ENCODE measurements at places on chromosomes 7 and 10. TPM values are rescaled to one million over a fixed set of nuclear protein-coding genes. Genes with fewer than 3 reads are reported as not detected.

DNA sequence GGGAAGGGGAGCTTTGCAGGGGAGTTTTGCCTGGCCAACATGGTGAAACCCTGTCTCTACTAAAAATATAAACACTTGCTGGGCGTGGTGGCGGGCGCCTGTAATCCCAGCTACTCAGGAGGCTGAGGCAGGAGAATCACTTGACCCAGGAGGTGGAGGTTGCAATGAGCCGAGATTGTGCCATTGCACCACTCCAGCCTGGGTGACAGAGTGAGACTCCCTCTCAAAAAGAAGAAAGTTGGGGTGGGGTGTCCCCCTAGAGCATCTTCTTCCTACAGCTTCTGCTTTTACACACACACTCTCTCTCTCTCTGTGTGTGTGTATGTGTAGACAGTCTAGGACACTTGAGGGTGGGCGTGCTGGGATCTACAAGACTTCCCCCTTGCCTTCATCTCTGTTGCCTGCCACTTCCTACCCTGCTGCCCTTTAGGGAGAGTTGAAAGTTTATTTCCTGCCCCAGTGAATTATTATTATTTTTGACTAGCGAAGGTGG, 21.7 kb downstream of the PLAU start:
- no peak for DNase-seq

- DNase-seq, result no peak
These were observed 472.0 kb upstream of the AKR1E2 start for GRCh38 chr10:4353964-4354363.

VIPR2 gene
- not detected for total RNA-seq

DNA sequence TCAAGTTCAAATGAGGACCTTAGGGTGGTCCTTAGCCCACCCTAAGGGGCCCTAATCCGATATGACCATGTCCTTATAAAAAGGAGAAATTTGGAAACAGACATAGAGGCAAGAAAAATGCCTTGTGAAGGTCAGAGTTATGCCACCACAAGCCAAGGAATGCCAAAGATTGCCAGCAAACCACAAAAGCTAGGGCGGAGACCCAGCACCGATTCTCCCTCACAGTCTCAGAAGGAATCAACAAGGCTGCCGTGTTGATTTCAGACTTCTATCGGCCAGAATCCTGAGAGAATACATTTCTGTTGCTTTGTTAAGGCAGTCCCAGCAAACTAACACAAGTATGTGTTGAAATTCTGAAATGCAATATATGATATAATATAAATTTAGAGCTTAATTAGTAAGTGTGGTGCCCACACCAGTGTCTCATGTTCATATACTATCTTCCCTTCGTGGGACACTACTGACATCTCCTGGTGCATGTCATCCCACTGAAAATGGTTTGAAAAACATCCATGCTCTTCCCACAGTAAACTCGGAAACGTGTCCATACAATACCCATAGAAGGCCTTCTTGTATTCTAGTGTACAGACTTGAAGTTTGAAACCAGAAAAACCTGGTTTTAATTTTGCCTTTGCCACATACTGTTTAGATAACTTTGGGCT, 349.0 kb downstream of the TNS3 start:
- no peak for DNase-seq

DNA sequence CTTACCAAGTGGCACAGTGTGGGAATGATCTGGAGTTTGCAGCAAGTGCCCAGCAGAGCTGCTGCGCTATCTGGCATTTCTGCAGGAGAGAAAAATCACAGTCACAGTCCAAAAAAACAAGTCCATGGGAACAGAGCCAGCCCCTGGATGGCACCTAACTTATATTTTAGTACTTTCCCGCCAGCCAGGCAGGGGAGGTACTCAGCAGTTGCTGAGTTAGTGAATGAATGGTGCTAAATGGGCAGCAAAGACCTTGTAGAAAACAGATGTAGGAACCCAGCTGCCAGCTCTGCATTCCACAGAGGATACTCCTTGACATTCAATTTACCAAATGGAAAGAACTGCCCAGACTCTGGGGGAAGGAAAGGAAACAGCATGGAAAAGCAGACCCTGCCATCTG, 54.5 kb downstream of the GSDME start:
- DNase-seq, result no peak

DNA sequence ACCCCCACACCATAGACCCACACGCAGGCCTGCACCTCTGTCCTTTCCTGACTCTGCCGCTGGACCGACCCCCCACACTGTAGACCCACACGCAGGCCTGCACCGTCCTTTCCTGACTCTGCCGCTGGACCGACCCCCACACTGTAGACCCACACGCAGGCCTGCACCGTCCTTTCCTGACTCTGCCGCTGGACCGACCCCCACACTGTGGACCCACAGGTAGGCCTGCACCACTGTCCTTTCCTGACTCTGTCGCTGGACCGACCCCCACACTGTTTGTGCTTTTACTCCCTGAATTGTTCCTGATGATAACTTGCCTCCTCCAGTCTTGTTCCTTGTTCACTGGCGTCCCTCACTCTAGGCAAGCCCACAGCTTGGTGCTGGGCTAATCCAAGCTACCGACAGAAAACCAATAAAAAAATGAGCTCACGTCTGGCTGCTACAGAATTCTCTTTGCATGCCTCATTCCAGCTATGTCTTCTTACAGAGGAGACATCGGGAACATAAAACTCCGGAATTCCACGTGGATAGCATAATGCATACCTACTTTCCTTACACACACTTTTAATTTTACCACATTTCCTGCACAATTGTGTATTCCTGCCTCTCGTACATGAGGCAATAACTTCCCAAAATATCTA, 494.3 kb downstream of the PTPRN2 start:
- DNase-seq, result no peak

CTAGE8 gene
- total RNA-seq, result 1.9 TPM

DNA sequence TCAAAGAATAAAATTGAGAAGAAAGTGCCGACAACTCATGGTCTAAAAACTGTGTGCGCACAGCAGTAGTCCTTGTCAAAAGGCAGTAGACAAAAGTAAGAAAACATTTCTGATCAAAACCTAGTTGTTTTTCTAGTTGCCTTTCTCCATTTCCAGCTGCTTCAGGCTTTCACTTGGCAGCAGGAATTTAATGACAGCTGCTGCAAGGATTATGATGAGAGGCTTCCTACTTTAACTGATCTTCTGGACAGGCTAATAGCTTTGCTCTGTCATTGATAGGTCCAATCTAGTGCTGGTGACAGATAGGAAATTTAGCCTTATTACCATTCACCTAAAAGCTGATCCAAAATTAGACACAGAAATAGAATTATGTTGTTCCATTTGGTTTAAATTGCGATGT, 110.7 kb upstream of the SEMA3C start:
- DNase-seq, result no peak

GRCh38 chr7:121505021-121505420, 108.9 kb upstream of the FAM3C start:
- DNase-seq, result no peak

DNA sequence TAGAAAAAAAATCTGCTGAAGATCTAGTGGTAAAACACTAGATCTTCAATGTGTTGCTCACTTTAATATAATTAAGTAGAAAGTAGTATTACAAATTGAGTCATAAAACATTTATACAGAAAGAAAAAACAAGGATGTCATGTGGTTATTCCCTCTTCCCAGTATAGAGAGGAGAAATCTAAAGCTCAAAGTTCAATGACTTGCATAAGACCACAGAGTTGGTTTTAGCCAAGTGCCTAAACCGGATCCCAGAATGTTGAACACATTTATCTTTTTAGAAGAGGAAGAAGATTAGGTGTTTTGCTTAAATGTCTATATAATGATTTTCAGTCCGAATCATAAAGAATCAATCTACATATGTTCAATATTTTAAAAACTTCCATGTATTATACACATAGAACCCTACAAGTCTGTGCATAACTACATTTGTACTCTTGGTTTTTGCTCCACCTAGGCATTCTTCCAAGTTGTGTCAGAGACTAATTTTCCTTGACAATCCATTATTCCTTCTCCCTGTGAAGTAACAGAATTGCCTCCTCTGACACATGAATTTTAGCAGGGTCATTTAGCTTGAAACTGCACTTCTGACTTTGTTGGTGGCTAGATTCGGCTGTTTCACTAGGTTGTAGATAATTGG, 389.2 kb downstream of the MAGI2 start:
- DNase-seq, result no peak

ARHGEF35 gene
- 6.8 TPM for total RNA-seq

NCF1 gene
- total RNA-seq, result 2.5 TPM

CFAP58 gene
- 0.41 TPM for total RNA-seq

DNA sequence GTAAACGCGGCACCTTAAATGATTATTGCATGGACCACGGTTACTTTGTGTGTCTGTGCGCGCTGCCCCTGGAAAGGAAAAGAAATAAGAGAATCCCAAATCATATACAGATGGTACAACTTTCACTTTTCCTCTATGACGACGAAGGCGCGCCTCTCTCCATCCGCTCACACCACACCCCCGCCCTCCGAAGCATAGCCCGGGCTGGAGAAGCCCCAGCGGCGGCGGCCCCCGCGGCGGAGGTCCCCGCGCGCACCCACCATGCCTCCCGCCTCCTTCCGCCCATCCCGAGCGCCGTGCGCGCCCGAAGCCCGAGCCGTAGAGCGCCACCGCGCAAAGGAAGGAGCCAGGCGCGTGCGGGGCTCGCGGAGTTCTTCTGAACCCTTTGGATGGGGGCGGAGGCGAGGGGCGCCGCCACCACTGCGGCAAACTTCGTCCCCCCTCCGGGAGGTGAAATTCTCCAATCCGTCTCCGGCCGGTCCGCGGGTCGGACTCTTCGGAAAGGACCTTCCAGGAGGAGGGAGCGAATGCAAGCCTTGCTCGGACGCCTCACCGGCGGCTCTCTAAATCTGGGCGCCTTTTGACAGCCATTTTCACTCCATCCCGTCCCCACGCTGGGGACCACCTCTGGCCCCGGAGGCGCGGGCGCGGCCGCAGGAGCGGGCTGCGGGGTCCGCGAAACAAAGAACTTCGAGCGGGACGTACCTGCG, 588 bp downstream of the GLI3 start:
- DNase-seq, result peak; percentile 24

TRA2A gene
- 102 TPM for total RNA-seq

DNA sequence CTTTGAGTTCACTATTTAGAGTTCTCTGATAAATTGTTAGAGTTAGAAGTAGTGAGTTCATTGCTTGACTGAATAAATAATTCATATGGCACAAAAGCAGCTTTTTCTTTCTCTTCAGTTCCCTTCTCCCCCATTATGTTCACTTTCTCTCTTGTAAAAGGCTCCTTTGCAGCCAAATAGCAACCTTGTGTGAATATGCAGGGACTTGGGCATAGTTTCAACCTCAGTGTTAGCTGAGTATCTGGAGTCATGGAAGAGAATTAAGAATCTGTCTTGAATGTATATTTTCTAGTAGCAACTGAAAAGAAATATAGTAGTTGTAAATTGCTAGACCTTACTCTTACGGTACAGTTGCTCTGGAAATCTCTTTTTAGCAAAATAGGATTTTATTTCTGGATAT, 31.9 kb downstream of the ZEB1 start:
- DNase-seq, result no peak

AGAP5 gene
- total RNA-seq, result 6.7 TPM

DNA sequence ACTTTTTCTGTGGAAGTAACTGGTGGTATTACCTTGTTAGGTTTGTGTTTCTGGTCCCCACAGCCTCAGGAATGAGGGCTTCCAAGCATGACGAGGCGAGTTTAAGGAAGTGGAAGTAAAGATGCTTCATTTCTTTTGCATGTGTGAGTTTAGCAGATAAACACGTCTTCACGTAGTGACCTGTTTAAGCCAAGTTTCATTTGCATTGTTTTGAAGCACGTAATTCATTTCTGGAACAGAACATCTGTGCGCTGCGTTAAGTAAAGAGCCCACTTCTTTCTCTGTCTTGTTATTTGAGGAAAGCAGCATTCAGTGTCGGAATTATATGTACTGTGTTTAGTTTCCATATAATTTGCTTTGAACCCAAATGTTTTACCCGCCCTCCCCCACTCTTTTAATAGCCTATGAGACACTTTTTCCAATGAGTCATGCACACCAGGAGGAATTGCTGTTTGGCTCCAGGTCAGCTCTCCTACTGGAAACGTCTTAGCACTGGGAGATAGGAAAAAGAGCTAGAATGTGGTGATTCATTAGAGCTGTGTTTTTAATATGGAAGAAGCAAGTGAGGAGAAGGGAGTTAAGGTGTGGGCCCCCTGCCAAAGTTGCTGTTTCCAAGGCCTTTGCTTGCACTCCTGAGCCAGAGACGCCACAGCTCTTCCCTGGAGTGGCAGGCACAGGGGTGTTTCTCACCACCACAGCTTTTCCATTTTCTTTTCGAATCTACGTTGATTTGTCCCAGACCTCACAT, 36.7 kb downstream of the BTBD16 start:
- DNase-seq, result no peak

DIP2C gene
- 0.54 TPM for total RNA-seq

GRCh38 chr10:77252380-77253146, 385.0 kb downstream of the KCNMA1 start:
- DNase-seq, result no peak

POLR2J gene
- 67.1 TPM for total RNA-seq

DNA sequence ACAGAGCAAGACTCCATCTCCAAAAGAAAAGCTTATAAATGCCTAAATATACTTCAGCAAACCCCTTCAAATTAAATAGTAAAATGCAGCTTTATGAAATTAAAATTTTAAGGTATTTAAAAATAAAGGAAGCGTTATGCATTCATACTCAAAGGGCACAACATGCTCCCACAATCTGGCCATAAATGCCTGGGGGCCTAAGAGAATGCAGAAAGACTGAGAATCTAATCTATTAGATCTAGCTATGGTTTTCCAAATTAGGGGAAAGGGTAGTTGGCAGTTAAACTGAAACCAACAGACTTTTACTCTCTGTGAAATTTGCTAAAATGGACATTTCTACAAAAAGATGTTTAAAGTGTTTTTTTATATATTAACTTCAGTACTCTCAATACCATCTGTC, 40.6 kb downstream of the SORBS1 start:
- no peak for DNase-seq

DNA sequence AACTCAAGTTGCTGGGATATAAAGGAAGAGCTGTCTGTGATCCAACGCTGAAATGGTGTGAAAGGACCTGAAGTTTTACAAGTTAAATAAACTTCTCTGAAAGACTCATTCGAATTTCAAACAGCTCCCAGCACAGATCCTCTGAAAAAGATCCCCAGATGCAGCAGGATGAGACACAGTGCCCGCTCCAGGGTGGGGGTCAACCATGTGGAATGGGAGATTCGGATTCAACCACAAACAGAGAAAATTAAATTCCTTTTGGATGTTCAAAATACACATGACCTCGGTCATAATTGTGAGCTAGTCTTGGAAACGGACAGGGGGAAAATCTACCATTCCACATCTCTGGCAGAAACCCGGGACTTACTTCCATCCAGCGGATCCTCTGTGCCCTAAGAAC, 119.6 kb downstream of the PRKAG2 start:
- DNase-seq, result no peak

RP9 gene
- total RNA-seq, result 21.4 TPM

GRCh38 chr10:122279725-122280141, 8.6 kb downstream of the BTBD16 start:
- DNase-seq, result no peak

- no peak for DNase-seq
These were observed 71.8 kb downstream of the PFKFB3 start for GRCh38 chr10:6274484-6274883.

GRCh38 chr7:2651336-2651735, 19.6 kb downstream of the TTYH3 start:
- no peak for DNase-seq
